ENCODE measurements at places on chromosomes 3 and 15.

GRCh38 chr3:56970461-56970879, 90.0 kb upstream of the SPATA12 start:
- DNase-seq, result no peak

DNA sequence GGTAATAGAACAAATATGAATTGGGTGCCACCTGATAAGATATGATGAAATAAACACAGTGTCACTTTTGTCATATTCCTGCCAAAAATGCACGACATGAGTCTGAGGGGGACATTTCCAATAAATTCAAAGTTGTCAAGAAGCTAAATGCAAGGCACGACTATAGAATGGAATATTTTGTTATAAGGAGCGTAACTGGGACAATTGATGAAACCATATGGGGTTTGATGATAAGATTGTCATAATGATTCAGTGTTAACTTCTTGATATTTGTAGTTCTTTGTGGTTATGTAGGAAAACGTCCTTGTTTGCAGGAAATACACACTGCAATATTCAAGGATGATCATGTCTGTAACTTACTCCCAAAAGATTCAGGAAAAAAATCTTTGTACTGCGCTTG, 163.3 kb downstream of the MEX3B start:
- DNase-seq, result no peak

DNA sequence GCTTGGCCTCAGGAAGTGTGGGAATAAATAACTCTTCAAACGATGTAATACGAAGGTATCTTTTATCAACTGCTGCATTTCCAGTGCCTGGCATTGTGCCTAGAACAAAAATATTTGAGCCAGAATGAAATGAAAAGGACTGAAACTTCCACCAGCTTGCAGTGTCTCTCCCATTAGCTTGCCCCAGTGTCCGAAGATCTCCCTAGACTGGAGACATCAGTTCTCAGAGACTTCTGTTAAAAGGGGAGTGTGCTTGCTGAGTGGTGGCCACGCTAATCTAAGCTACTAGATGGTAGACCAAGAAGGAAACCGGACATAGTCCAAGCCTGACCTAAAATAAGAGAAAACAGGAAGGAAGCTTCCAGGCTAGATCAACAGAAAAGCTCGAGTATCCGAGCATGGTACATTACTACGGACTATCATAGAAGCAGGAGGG, 28.6 kb downstream of the KCNAB1 start:
- DNase-seq, result no peak

- no peak for DNase-seq
These were observed 55.0 kb downstream of the FEZF2 start for GRCh38 chr3:62318365-62318751.

DNA sequence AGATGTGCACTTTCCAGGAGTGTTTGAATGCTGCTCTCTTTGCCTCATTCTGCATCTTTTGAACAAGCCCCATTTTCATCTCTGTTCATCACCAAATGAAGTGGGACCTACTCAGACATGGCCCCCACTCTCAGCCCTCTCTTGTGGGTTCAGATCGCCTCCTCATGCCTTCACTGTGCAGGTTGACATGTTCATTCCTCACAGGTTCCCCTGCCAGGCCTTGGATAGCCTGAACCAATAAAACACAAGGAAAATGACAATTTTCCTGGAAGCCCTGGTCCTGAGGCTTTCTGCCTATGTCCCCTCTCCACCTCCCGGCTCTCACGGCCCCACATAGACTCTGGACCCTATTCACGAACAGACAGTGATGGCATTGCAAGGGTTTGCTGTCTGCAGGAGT, 17.7 kb downstream of the KLF15 start:
- no peak for DNase-seq

GRCh38 chr3:46469680-46470357, 5.1 kb upstream of the LTF start:
- DNase-seq, result no peak

DNA sequence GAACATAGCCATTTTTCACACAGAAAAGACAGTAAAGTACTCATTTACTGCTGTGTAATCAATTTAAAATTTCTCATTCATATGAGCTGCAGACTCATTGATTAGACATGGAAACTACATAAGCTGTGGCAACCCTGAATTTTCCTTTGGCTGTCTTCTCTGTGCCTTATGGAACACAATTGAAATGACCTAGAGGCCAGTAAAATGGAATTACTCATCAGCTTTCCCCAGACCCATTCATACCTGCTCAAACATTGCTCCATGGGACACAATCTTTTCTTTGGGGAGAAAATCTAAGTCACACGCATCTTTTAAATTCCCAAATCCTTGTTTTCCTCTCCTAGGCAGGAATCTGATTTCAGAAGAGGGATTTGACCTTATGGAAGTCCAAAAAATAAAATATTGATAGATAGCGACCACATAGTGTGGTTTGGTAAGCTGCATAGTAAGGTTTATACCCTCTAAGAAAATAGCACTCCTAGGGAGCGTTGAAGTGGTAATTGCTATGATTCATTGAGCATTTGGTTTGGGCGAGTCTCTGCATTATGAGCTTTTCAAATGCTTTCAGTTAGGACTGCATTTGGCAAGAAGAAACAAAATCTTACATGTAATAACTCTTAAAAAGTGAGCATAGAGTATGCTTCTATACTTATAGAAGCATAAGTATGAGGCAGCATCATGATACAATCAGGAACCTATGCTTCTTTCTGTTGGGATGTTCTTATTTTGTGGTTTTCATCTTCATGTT, 243.4 kb upstream of the GADL1 start:
- no peak for DNase-seq

DNA sequence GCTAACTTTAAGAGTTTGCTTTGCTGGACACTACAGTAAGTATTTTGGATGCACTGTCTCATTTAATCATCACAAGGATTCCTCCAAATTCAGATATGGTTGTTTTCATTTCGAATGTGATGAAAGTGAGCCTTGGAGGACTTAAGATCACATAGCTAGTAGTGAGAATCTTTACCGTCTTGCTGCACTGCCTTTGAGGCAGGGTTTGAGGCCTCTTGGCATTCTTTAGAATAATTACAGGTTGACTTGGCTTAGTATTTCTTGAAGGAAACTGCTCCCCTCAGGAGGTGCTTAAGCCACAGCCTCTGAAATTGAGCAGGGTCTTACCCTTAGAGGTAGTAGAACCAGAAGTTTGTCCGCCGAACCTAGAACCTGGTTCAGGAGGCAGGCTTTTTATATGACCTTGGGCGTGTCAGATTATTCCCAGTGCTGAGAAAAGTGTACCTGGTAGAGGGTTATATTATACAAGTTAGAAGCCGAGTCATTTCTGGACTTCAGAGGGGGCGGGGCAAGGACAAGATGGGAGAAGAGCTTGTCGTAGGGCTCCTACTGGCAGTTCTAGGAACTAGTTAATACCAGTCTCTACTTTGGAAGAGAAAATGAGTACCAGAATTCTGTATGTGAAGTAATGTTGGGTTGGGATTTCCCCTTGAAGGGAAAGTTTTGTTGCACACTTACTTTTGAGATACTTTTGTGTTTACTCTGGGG, 1.1 kb downstream of the TFG start:
- peak; percentile 83 for DNase-seq

GRCh38 chr3:63538919-63539318, 113.6 kb upstream of the SNTN start:
- no peak for DNase-seq

Data from COLO829 (cell line).